A549 treated with AZD2906 at 1 μM for 4 hours (cell line): ENCODE measurements at places on chromosomes 5 and 9. TPM values are rescaled to one million over a fixed set of nuclear protein-coding genes. Genes with fewer than 3 reads are reported as not detected.

PCDHAC1 gene
- 1.7 to 2.2 TPM (median 1.9 TPM) in 5 replicates for total RNA-seq

ENTPD8 gene
- 0.07 to 0.24 TPM (median 0.19 TPM) in 5 replicates for total RNA-seq

CCL28 gene
- 0.06 to 0.34 TPM (median 0.15 TPM) in 5 replicates for total RNA-seq

EXOC3 gene
- 27.9 to 32.1 TPM (median 30.7 TPM) in 5 replicates for total RNA-seq

CD72 gene
- total RNA-seq: 0.15 to 0.22 TPM (median 0.17 TPM) in 4 of 5 replicates, not detected in the other

SLC36A3 gene
- total RNA-seq: not detected in 5 replicates

C5orf34 gene
- total RNA-seq: 3.6 to 5.4 TPM (median 4.2 TPM) in 5 replicates

TYRP1 gene
- total RNA-seq: 0.17 TPM in 1 of 5 replicates, not detected in the others

OCLN gene
- total RNA-seq: 8.6 to 13.3 TPM (median 9.0 TPM) in 5 replicates

HTR1A gene
- not detected in 5 replicates for total RNA-seq

OGN gene
- total RNA-seq: not detected in 5 replicates
